Fibroblast of the aortic adventitia (primary cell): ENCODE measurements at places on chromosomes 1 and 21.
A peak's percentile ranks its signal among the peaks of the same experiment; 100 is the strongest.

DNA sequence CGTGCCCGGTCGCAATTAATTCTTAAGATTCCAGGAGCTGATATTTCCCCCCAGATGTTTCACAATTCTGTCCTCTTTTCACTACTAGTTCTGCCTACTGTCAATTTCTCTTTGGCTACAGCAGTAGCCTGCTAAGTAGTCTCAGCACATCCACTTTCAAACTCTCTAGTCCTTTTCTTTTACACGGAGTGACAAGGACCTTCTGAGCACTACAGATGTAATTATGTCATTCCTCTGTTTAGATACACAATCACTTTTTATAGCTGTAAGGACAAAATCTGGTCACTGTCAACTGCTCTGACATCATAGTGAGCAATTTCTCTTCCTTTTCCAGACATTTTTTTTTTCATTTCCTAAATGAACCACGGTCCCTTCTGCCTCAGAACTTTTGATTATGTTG, 421.7 kb upstream of the CHRM3 start:
- no peak for DNase-seq

GRCh38 chr1:201019321-201019977, 4.1 kb downstream of the KIF21B start:
- peak; percentile 10 for DNase-seq

GRCh38 chr1:228542981-228543380, 55.8 kb downstream of the RNF187 start:
- no peak for DNase-seq

DNA sequence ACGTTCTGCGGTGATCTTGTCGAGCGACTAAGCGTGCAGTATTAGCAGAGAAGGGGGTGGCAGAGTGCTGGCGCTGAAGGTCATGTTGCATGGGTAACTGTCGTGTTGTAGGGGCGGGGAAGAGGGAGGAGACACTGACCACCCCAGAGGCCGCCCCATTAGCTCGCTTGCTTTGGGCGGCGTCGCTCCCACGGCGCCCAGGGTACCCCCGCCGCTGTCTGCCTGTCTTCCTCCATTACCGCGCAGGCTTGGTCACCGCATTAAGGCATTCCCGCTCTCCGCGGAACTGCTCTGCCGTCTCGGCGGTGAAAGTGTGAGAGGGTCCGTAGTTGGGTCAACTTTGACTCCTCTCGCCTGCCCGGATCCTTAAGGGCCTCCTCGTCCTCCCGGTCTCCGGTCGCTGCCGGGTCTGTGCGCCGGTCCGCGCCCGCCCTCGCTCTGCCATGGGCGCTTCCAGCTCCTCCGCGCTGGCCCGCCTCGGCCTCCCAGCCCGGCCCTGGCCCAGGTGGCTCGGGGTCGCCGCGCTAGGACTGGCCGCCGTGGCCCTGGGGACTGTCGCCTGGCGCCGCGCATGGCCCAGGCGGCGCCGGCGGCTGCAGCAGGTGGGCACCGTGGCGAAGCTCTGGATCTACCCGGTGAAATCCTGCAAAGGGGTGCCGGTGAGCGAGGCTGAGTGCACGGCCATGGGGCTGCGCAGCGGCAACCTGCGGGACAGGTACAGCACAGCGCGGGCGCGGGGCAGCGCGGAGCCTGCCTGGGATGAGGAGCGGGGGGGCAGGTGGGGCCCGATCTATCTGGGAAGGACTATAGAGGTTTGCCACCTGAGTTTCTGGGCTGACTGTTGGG, at the start of gene MTARC2:
Gene MTARC2 (plus strand): TSS at position 234 of the 846 bp plus-strand sequence. CDS start 210 bp downstream, at position 444.
- DNase-seq: peak; percentile 50

GRCh38 chr21:42465803-42466127, 30.3 kb downstream of the RSPH1 start:
- no peak for DNase-seq

DNA sequence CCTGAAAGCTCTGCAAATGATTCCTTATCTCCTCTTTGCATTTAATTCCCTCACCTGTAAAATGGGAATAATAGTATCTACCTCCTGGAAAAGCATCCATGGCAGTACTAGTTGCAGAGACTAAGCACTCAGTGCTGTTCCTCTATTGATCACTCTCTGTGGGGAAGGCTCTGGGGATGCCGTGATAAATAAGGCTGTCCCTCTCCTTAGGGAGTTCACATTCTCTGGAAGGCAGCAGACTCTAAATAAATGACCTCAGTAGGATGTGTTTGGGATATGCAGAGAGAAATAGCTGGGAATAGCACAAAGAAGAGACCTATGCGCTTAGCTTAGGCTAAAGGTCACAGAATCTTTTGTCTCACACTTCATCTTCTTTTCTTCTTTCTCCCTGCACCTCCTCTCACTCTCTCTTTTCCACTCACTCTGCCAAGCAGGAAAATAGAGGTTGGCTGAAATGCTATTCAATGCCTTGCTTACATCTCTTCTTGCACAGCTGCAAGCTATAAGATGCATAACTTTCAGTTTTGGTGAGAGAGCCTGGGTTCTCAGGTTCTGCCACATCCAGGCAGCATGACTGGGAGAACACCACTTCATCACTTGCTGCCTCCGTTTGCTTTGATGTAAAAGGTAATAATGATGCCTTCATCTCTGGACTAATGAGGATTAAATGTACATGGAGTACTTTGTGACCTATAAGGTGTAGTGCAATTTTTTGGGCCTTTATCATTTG, 101.5 kb downstream of the LMX1A start:
- DNase-seq: no peak

DNA sequence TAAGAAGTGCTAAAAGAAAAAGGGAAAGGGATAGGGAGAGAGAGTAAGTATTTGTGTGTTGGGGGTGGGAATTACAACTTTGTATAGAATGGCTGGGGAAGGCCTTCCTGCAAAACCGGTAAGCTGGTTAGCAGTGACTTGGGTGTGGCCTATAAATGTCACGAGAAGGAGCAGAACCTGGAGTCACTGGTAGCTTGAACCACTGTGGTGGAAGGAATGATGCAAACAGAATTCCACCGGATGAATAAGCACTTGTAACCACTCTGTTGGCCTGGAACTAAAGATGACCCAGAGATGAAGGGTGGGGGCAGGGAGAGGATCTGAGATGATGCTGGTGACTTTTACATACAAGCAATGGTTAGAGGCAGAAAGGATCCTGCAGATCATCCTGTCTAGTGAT, 8.9 kb downstream of the XKR8 start:
- peak; percentile 93 for DNase-seq

- DNase-seq: peak; percentile 97
These were observed 67.7 kb upstream of the RCC1 start for GRCh38 chr1:28437924-28438699.

- no peak for DNase-seq
These were observed 17.4 kb downstream of the LDLRAP1 start for GRCh38 chr1:25560788-25561187.

GRCh38 chr1:2112280-2112701, 62.1 kb downstream of the PRKCZ start:
- DNase-seq: no peak

- no peak for DNase-seq
These were observed 350.5 kb downstream of the MATN1 start for GRCh38 chr1:30372792-30373433.

DNA sequence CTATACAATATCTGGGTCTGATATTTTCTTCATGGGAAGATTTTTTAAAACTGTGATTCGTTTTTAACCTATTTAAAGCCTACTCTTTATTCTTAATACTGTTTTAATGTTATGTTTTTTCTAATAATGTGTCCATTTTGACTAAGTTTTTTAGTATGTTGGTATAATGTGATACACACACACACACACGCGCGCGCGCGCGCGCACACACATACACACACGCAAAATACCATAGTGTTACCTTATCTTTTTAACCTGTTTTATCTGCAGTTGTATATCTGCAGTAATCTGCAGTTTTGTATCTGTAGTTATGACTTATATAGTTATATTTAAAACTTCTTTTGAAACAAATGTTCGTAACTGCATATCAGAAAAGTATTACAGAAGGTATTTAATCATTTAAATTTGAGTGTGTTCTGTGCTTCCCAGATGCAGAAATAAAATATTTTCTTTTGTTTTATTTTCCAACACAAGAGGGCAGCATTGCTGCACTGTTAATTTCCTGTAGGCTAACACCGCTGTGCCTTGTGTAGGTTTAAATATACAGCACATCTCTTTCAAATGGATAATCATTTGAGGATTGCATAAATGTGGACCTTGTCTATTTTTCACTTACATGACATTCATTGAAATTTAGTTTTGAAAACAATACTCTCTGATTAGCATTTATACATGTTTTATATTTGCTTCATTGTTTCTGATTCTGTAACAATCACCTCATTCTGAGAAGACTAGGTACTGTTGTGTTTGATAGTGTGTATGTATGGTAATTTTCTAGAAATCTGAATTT, 166.1 kb downstream of the PDE4B start:
- peak; percentile 68 for DNase-seq

- DNase-seq: no peak
These were observed 23.7 kb downstream of the RRP1 start for GRCh38 chr21:43812957-43813655.

GRCh38 chr1:66542811-66543767, 9.1 kb downstream of the SGIP1 start:
- peak; percentile 47 for DNase-seq

DNA sequence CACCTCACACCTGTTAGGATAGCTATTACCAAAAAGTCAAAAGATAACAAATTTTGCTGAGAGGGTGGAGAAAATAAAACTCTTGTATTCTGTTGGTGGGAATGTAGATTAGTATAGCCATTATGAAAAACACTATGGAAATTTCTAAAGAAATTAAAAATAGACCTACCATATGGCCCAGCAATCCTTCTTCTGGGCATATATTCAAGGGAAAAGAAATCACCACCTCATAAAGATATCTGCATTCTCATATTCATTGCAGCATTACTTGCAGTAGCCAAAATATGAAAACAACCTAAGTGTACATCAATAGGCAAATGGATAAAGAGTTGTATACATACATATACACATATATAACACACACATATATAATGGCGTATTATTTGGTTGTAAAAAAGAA, 791.6 kb upstream of the RGS18 start:
- no peak for DNase-seq

DNA sequence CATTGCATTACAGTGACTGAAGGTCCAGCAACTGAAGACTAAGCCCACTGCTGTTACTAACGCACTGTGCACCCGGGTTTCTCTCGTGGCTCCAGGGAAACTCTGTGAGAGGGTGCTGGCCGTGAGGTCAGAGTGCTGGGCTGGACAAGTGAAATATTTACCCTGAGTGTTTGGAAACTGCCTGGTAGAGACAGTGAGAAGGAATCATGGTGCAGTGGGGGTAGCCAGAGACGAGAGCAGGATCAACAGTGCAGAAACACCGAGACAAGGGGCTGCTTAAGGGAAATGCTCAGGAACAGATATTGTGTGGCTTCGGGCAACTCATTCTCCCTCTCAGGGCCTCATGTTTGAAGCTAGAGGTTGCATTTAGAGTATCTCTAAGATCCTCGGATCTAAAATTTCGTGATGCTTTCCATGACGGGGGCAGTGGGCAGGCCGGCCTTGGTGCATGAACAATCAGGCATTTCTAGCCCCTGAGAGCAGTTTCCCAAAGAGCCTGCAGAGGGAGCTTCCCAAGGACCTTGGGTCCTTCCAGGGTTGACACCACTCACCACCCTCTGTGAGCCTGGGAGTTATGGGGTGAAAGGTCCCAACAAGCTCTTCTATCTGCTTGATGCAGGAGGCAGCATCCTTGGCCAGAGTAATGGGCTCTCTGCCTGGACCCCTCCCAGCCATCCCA, 9.7 kb downstream of the CD2 start:
- DNase-seq: no peak

DNA sequence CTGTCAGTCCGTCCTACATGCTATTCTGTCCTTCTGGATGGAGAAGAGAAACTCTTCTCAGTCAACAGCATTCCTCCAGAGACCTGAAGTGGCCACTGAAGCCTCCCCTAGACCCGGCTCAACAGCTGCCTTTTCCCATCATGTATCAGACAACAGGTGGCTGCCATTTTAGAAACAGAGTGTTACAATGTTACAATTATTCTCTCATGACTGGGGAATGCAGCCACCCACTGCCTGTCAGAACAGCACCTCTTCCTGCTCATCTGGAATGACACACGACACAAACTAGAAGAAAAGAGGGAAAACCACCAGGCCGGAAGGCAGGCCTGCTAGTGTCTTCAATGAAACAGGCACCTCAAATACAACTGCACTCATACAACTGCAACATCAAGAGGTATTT, 105.3 kb downstream of the PGBD5 start:
- no peak for DNase-seq

GRCh38 chr1:100580446-100580845, 42.5 kb downstream of the GPR88 start:
- no peak for DNase-seq

DNA sequence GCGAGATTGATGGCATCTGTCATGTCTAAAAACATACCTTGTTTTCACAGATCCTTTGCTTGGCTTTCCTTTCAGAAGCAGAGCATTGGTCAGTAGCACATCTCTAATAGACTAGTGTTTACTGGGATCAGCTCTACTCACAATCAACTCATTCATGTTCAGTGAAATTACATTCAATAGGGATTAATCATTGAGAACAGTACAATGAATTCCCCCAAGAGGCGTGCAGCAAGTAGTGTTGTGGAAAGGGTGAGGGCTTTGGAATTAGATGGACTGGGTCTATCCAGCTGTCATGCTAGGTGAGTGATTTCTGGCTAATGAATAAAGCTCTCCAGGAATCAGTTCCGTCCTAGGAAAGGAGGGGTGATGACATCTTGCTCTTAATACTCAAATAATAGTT, 155.2 kb upstream of the COA6 start:
- DNase-seq: no peak

GRCh38 chr1:117656202-117656641, 50.4 kb downstream of the TENT5C start:
- DNase-seq: no peak

DNA sequence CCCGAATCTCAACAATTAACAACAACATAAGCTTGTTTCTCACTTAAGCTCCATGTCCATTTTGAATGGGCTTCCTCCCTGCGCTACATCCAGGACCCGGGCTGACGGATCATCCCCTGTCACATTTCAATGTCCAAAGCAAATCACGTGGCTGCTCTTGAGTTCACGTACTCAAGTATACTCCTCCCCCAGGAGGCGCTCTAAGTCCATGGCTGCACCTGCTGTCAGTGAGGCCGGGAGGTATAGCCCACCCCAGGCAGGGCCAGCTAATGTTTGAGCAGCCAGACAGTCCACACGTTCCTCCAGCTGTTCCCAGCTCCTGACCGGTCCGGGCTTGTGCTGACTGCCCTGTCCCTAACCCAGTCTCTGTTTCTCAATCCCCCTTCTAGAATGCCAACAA, 220.8 kb downstream of the SLC35F3 start:
- DNase-seq: peak; percentile 7

DNA sequence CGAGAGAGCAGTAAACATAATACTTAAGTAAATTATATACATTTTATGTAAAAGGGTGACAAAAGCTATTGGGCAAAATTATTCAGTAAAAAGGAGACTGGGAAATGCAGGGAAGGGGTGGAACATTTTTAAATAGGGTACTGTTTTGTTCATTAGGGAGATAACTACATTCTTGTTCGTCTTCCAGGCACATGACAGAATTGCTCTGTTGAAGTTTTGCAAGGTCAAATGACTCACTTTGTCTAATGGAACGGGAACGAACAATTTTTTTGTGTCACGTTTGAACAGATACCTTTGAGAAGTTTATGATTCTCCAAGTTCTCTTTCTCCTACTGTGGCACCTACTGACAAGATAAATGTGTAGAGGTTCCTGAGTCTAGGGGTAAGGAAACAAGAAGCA, 382.3 kb upstream of the ZRANB2 start:
- DNase-seq: peak; percentile 58

GRCh38 chr1:236724049-236724448, 37.8 kb downstream of the ACTN2 start:
- no peak for DNase-seq
